ENCODE measurements at places on chromosomes 1 and 21. TPM values are rescaled to one million over a fixed set of nuclear protein-coding genes. Genes with fewer than 3 reads are reported as not detected.

NDUFV3 gene
- 88.7 TPM for total RNA-seq

ALX3 gene
- total RNA-seq, result not detected

OR2L13 gene
- not detected for total RNA-seq

LZIC gene
- 27.8 TPM for total RNA-seq

MACO1 gene
- 15.1 TPM for total RNA-seq

LENEP gene
- 1.0 TPM for total RNA-seq

GJA5 gene
- total RNA-seq, result not detected

DTL gene
- 16.2 TPM for total RNA-seq

CDCA8 gene
- 9.6 TPM for total RNA-seq

NECAP2 gene
- total RNA-seq, result 75.2 TPM

LCE1A gene
- total RNA-seq, result not detected

REN gene
- not detected for total RNA-seq
